ENCODE measurements at places on chromosomes 11 and 22.

- no peak for DNase-seq
- no peaks in the 10 kb centered on the region for H3K27me3 ChIP-seq
- H3K4me3 ChIP-seq: no peak overlapping the region
- H3K27ac ChIP-seq: no peak overlapping the region
- peaks cover 9% of the 10 kb centered on the region for H3K4me1 ChIP-seq
Observed at GRCh38 chr11:36550385-36551115, 17.3 kb upstream of the RAG1 start.

DNA sequence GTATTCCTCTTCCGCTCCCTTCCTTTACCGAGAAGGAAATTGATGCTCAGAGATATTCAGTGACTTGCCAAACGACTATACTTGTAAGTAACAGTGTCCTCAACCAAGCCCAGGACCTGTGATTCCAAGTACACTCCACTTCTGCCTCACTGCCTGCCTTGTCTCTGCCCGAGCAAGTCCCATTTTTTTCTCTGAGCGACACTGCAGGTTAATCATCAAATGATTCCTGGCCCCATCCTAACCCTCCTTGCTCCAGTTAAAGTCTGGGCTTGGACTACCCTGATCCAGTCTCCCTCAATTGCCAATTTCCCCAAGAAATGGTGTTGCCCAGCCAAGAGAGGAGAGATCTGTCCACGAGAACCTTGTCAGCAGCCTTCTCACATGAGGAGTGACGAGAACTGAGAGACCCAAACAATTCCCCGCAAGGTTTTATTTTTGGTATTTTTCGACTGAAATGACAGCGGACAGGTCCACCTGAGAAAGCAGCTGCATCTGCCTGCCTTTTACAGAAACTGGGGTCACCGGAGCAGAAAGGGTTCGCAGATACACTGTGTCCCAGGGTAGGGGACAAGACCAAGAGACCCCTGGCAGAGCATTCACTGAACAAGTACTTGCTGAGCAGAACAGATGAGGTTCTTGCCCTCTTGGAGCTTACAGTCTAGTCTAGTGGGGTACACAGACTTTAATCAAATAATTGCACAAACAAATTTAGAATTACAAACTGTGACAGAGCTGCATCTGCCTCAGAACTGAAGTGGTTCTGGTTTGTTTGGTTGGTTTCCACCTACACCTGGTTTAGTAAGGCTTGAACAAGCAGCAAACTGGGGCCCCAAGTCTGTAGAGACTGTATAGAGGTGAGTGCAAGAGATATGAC is 11.4 kb downstream of the POU2AF1 start:
- no peaks in the 10 kb centered on the region for H3K36me3 ChIP-seq
- H3K27me3 ChIP-seq: no peaks in the 10 kb centered on the region
- no peak overlapping the region for H3K27ac ChIP-seq

- H3K27ac ChIP-seq: no peak overlapping the region
- no peak for DNase-seq
- H3K4me1 ChIP-seq: peaks cover 20% of the 10 kb centered on the region
- H3K36me3 ChIP-seq: no peaks in the 10 kb centered on the region
- H3K4me3 ChIP-seq: no peak overlapping the region
Observed at GRCh38 chr11:86150847-86151173, 81.9 kb upstream of the PICALM start.

DNA sequence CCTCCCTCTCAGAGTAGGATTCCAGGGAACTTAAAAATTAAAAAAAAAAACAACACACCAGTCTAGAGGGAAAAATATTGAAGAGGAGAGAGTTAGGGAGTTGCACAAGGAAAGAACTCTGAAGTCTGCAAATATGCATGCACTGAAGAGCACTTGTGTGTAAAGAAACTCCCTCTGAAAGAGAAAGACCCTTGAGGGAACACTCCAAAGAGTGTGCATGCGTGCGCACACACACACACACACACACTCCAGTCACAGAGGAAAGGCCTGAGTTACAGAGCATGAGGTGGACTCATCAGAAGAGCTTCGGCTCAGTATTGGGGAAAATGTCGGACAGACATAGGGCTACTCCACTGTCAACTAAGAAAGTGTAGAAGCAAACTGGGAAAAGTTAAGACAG is 30.1 kb downstream of the GGTLC2 start:
- no peaks in the 10 kb centered on the region for H3K27me3 ChIP-seq
- H3K27ac ChIP-seq: no peak overlapping the region
- H3K4me3 ChIP-seq: no peak overlapping the region
- no peaks in the 10 kb centered on the region for H3K4me1 ChIP-seq
- no peak for DNase-seq

GRCh38 chr11:61187505-61188130 is 15.7 kb upstream of the PGA3 start:
- no peaks in the 10 kb centered on the region for H3K4me1 ChIP-seq
- DNase-seq: peak; percentile 72
- no peak overlapping the region for H3K27ac ChIP-seq
- H3K27me3 ChIP-seq: no peaks in the 10 kb centered on the region
- H3K36me3 ChIP-seq: no peaks in the 10 kb centered on the region
- H3K4me3 ChIP-seq: no peak overlapping the region

DNA sequence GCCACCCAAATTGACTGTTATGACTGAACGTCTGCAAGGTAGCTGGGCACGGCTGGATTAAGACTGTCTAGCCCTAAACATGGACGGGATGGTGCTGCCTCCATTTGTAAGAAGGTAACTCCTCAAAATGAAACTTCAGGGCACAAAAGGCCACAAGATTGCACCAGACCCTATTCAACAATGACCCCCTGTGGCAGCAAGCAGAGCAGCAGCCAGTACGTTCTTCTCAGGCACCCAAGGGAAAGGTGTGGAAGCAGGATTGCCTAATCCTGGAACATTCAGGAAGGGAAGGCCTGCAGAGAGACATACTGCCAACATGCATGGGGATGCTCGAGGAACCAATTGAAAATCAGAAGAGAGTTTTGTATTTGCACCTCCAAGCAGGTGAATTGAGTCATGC is 4.5 kb upstream of the TBX10 start:
- no peak overlapping the region for H3K4me3 ChIP-seq
- peaks cover 21% of the 10 kb centered on the region for H3K4me1 ChIP-seq
- H3K36me3 ChIP-seq: no peaks in the 10 kb centered on the region
- H3K27ac ChIP-seq: no peak overlapping the region

DNA sequence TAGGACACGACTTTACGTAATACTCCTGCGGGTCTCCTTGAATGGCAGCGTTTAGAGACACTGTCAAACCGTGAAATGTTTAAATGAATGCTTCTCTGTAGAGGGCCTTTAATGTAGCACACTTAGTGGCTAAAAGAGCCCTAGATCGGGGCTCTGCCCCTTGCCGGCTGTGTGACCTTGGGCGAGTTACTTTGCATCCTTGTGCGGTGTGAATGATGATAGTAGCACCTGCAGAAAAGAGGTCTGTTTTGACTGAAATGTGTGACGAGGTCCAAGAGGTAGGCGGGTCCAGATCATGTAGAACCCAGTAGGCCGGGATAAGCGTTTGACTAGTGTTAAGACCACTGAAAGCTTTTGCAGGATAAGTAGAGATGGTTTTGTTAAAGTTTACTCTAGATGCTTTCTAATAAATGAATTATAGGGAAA is 866 bp downstream of the MED17 start:
- peak overlapping the region; percentile 94 for H3K4me3 ChIP-seq
- H3K4me1 ChIP-seq: peaks cover 37% of the 10 kb centered on the region
- no peak for DNase-seq
- peak overlapping the region; percentile 84 for H3K27ac ChIP-seq
- H3K36me3 ChIP-seq: peaks cover 9% of the 10 kb centered on the region

DNA sequence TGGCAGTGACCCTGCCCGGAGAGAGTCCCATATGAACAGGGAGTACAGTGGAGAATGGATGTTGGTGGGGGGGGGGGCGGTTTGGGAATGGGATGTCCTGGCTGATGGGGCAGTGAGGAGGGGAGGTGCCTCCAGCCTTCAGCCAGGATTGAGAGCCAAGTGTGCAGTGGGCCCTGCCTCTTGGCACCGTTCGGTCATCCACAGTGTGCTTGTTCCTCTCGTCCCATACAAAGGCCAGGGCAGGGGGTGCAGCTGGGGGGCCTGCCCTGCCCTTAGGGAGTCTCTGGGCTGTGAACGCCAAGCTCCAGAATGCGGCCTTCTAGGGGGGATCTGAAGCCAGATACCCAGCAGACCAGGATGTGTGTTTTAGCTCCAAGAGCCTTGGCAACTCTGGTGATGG is 34.0 kb downstream of the KCNC1 start:
- H3K27ac ChIP-seq: no peak overlapping the region
- no peak overlapping the region for H3K4me3 ChIP-seq
- H3K27me3 ChIP-seq: no peaks in the 10 kb centered on the region

DNA sequence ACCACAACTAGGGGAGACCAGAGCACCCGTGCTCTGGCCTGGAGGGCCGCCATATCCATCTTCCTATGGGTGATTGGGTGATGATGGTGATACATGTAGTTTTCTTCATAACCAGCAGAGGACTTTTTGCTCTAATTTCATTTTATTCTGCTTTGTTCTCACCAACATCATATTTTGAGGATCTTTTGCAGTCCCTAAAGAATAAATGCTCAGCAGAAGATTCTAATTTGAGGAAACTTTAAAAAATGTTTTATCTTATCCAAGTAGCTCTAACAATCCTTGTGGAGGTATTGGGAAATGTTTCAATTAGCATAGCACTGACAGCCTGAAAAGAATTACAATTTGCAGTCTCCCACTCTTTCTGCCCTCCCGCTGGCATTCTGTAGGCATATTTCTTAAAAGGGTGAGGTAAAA is 544.0 kb downstream of the NTM start:
- no peaks in the 10 kb centered on the region for H3K27me3 ChIP-seq
- H3K4me3 ChIP-seq: no peak overlapping the region
- DNase-seq: no peak
- H3K27ac ChIP-seq: no peak overlapping the region
- H3K4me1 ChIP-seq: no peaks in the 10 kb centered on the region
- H3K36me3 ChIP-seq: no peaks in the 10 kb centered on the region

DNA sequence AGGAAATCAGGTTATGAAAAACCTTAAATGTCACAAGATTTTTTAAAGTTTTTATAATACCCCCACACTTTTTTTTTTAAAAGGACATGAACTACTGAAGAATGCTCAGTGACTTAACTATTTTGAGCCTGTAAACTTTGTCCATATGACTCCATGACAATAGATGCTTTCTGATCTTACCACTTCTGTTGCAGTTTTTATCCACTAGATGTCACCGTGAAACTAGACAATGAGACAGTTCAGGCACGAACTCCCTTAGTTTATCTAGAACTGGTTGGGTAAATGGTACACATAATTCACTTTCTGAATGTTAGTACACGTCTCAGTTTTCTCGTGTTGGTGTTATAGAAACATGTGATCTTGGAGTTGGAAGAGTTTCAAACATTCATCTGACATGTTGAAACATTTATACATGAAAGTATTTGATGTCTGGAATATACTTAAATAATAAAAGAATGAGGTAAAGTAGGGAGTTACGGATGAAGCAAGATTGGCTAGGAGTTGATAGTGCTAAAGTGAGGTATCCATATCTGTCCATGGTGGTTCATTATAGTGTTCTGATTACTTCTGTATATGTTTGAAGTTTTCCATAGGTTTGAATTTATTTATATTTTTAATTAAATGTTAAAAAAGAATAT is 8.1 kb downstream of the CCDC15 start:
- no peaks in the 10 kb centered on the region for H3K4me1 ChIP-seq
- no peak overlapping the region for H3K27ac ChIP-seq
- H3K36me3 ChIP-seq: no peaks in the 10 kb centered on the region
- peak; percentile 68 for DNase-seq
- H3K27me3 ChIP-seq: no peaks in the 10 kb centered on the region

GRCh38 chr11:10607462-10608132 is 39.1 kb upstream of the LYVE1 start:
- no peaks in the 10 kb centered on the region for H3K4me1 ChIP-seq
- no peak overlapping the region for H3K4me3 ChIP-seq
- no peak for DNase-seq
- no peaks in the 10 kb centered on the region for H3K27me3 ChIP-seq
- no peak overlapping the region for H3K27ac ChIP-seq

- no peak overlapping the region for H3K4me3 ChIP-seq
- H3K27me3 ChIP-seq: no peaks in the 10 kb centered on the region
- DNase-seq: no peak
- no peaks in the 10 kb centered on the region for H3K36me3 ChIP-seq
Observed at GRCh38 chr11:123707206-123707605, 34.3 kb downstream of the ZNF202 start.

DNA sequence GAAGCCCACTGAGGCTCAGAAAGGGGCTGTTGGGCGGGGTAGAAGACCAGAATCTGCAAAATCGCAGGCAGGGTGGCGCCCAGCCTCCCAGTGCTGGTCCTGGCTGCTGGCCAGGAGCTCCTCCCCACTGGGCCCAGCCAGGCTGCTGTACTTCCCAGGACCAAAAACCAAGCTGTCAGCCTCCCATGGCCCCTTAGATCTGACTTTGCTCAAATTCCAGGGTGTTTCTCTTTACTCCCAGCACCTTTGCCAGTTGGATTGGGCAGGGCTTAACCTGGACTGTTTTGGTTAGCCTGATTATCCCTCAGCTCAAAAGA is 44.2 kb upstream of the WEE1 start:
- H3K4me3 ChIP-seq: no peak overlapping the region
- peaks cover 6% of the 10 kb centered on the region for H3K36me3 ChIP-seq
- no peak for DNase-seq
- H3K4me1 ChIP-seq: no peaks in the 10 kb centered on the region
- no peaks in the 10 kb centered on the region for H3K27me3 ChIP-seq

GRCh38 chr11:76269247-76269646 is 62.9 kb upstream of the WNT11 start:
- no peak overlapping the region for H3K27ac ChIP-seq
- H3K4me3 ChIP-seq: no peak overlapping the region
- H3K36me3 ChIP-seq: no peaks in the 10 kb centered on the region
- no peak for DNase-seq

DNA sequence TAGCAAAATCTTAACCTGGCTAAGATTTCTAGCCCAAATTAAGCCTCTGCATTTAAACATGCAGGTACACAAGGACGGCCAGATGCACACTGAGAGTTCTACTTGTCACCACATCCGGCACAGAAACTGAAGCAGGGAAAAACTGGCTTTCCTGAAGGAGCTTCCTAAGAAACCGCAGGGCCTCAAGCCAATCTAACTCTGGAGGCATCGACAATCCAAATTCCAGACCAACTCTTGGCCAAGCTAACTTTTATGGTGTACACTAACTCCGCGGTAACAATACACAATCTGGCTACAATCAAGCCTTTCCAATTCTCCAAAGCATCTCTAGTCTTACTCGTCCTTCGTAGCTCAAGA is 1.2 kb downstream of the MSANTD2 start:
- H3K4me1 ChIP-seq: peaks cover 28% of the 10 kb centered on the region
- H3K4me3 ChIP-seq: peak overlapping the region; percentile 2
- peak overlapping the region; percentile 78 for H3K27ac ChIP-seq
- no peaks in the 10 kb centered on the region for H3K36me3 ChIP-seq

DNA sequence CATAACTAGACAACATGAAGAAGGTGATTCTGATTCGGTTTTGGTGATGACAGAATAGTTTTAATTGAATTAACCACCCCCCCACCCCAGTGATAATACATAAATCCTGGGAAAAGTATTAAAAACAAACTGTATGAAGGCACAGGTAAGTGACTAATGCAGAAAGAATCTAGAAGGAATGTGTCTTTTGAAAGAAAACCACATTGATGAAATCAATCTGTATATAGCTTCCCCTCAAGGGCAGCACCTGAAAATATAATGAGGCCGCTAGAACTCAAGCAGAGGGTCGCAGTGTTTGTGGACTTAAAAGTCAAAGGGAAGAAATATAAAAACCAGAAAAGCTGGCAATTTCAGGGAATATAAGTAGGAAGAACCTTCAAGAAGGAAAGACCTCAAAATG is 580.5 kb upstream of the CHORDC1 start:
- H3K36me3 ChIP-seq: no peaks in the 10 kb centered on the region
- H3K27ac ChIP-seq: no peak overlapping the region
- H3K4me1 ChIP-seq: no peaks in the 10 kb centered on the region
- H3K4me3 ChIP-seq: no peak overlapping the region
